ENCODE measurements at places on chromosomes 3 and 15.

- DNase-seq, result no peak
Observed at GRCh38 chr15:36589971-36590370, 10.5 kb downstream of the CDIN1 start.

GRCh38 chr3:63192248-63192647 lies 85.9 kb upstream of the SYNPR start:
- no peak for DNase-seq

DNA sequence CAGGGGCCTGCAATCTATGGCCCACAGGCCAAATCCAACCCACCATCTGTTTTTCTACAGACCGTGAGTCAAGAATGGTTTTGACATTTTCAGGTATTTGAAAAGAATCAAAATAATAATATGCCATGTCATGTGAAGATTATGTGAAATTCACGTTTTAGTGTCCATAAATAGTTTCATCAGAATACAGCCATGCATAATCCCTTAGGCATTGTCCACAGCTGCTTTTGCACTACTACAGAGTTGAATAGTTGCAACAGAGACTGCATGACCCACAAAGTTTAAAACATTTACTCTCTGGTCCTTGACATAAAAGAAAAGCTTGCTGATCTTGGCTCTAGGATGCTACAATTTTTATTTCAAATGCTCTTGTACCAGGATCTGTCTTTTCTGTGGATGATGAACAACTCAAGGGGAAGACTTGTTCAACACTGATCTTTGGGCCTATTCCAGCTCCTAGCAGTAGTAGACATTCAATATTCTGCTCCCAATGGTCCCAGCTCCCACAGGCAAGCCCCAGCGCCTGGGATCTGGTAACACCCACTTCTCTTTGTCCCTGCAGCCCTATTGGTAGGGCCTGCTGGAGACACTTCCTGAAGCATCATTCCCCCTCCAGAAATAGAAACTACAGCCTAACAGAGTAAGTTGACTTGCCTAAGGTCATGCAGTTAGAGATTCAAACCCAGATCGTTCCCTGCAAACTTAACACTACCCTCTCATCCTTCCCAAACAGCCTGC lies 76.9 kb downstream of the MRPL46 start:
- DNase-seq, result no peak

DNA sequence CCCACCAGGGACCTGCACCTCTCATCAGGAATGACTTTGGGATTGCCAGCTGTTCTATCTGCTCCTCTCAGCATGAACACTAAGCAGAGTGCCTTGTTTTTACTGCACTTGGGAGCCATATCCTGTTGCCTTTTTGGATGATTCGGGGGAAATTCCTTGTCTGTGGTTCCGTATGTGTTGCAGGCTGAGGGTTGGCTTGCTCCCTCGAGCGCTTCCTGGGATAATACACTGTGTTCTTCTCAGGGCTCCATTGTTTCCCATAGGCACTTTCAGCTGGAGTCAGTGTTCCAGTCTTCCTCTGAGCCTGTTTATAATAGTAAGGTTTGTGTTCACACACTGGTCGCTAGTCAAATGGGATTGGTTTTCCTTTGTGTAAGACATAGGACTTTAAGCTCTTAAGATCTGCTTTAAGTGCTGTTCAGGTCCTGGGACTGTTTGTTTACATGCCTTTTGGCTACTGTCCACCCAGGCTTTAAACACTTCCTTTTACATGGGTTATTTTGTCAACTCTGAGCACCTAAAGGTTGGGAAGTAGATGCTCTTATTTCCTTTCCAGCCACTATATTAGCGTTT lies 23.4 kb downstream of the BOC start:
- DNase-seq, result no peak

DNA sequence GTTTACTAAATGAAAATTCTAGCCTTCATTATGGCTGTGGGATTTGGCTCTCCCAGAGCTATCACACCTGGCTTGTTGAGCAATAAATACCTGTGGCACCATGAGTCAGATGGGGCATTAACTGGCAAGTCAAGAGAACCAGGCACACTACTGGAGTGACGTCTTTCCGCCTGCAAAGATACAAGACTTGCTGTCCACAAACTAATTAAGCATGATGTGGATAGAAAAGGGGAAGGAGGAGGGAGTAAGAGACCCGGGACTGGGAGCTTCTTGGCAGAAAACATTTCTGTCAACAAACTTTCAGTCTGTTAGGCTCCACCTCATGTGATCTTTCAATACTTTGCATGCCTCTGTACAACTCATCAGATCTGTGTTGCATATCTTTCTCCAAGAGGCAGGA lies 56.5 kb downstream of the CLDN1 start:
- DNase-seq, result no peak

DNA sequence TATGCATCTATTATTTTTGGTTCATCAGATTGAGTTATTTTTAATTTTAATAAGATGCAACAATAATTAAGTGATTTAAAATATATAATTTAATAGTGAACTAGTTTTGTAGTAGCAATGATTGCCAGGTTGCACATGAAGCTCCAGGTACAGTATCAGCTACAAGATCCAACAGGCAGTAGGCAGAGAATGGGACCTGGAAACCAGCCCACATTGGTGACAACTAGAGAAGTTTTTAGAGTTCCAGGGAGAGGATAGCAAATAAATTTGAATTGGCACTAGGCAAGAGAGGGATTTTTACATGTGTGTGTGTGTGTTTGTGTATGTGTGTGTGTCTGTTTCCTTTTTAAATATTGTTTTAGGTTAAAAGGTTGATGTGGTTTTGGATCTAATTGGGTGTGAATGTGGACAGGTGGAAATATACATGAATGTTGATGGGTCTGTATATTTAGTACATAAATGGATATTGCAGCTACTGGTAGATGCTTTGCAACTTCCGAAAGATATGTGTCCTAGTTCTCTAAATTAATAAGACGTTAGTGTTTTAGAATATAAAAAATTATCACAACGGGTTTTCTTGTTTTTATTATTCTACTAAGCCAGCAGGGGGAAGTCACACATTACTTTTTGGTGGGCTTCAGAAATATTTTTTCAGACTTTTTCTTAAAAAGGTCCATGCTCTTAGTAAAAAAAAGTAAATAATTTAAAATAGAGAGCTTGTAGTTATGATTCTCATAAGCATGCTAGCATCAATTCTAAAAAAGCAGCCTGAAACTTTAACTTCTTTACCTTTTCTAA lies 110.1 kb upstream of the GBE1 start:
- no peak for DNase-seq

DNA sequence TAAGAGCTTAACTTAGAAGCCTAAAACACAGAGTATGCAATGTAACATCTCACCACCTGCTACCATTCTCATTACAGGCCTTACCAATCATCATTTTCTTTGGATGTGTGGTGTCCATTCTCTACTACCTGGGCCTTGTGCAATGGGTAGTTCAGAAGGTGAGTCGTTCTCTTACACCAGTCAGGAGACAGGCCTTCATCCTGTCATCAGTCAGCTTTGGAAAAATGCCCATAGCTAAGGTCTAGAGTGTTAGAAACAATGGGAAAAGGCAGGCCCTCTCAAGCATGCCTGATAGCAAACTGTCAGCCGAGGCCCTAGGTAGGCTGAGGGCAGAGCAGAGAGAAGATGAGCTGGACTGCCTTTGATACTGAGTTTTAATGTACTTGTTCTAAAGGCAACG lies 13.5 kb downstream of the SLC28A2 start:
- DNase-seq, result no peak

DNA sequence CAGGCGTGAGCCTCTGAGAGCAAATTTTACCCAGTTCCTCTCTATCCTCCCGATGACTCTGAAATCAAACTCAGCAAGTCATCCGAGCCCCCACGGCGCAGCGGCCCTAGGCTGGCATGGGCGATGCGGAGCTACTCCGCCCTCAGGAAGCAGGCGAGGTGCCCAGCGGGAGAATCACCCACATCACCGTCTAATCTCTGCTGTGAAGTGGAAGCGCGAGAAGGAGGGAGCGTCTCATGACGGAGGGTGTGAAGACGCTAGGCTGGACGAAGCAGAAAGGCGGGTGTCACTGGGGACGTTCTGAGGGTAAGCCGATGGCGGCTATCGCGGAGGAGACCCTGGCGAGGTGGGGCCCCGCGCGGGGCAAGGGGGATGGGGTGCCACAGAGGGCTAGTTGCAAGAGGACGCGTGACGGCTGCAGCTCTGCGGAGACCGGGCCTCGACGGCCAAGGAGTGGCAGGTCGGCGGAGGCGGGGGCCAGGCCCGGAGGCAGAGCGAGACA lies 9.1 kb upstream of the GNAI2 start:
- no peak for DNase-seq

DNA sequence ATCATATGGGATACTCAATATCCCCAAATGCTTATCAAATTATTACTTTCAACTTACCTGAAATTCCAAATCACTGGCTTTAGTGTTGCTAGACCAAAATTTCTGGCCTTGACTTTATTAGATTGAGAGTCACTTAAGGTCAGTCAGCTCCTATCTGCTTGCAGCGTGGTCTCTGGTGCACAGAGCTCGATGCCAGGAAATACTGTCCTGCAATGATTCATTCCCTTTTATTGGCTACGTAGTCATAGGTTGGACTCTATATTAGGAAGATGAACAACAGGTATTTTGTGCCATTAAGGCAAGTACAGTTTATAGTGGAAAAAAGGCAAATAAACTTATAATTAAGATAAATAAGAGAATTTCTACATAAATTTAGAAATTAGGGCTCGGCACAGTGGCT lies 378.6 kb upstream of the MCTP2 start:
- no peak for DNase-seq

DNA sequence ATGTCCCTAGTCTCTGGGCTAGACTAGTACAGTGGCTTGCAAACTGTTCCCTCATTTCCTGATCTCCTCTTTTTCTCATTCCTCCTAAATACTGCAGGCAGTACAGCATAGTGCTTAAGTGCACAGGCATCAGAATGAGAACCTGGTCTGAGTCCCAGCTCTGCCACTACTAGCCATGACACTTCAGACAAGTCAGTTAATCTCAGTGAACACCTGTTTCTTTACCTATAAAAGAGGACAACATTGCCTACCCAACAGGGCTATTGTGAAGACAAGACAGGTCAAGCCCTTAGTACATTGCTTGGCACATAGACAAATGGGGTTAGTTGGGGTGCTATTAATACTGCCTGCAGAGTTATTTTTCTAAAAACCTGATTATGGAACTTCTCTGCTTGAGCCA lies 113.3 kb downstream of the RYR3 start:
- DNase-seq, result no peak

DNA sequence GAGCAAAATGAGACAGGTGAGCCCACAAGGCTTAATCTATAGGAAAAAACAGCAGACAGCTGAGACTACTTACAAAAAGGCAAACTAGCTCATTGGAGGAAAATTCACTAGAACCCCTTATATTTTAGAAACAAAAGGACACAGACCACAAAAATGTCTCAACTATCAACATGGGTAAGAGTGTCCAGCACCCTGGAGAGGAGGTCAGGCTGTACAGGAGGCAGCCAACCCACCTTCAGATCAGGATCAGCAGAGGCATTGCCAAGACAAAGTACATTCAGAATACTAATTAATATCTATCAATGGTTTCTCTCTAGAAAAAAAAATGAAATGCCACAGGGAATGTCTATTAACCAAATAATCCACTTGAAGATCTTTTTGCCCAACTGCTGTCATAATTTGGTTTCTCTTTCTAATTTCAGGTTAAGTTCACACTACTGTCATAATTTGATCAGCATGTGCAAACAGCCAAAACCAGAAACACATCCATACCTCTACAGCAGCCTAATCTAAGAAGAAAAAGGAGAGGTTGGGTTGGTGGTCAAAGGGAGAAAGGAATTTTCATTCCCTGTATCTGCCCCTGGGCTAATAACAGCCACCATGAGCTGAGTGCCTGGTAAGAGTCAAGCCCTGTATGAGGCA lies 26.0 kb upstream of the THBS1 start:
- no peak for DNase-seq

DNA sequence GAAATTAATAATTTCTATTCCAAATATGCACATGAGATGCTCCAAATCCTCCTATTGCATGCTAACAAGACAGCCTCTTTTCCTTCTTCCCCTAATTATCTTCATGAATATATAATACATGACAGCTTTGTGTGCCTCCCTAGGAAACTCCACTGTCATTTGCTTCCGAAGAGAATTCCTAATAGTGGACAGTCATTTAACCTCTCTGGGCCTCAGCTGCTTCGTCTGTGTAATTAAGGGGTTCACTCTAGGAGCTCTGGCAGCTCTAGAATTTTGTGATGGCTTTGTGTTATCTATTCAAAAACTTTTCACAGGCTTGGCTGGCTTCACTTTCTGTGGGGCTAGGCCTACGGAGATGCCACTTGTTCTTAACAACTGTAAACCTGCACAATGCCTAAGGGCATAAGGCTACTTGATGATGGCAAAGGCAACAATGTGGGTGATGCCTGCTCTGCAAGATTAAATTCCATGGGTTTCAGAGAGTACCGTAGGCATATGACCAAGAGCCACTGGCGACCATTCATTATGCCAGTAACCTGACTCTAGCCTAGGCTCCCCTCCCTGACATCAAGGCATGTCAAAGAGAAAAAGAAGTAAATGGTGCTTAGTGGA lies 333.8 kb upstream of the UMPS start:
- DNase-seq, result no peak

DNA sequence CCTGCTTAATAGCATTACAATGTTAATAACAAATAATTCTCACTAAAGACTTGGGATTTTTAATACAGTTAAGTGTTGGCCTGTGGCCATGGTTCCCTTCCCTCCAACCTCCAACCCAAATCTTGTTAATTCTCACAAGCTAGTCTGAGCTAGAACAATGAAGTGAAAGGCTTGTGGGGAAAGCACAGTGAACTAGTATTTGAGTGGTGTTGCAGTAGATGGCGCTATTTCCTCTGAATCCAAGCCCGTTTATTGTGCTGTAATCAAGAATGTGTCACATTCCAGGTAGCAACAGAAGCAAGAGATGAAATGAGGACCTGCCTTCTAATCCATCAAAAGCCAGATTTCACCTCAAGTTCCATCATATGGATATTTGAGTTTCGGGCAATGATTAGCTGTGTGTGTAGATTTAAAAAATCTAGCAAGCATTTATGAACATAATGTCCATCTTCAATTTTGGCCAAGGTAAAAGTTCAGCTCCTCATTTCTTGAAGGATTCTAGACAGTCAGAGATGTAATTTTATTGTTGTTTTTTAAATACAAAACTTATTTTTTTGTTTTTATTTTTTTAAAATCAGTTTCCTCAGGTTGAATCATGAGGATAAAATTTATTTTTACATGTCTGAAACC lies 160.7 kb downstream of the SQOR start:
- no peak for DNase-seq

GRCh38 chr3:80043226-80043625 lies 275.4 kb upstream of the ROBO1 start:
- DNase-seq, result no peak

GRCh38 chr3:77535116-77535515 lies 495.2 kb downstream of the ROBO2 start:
- DNase-seq, result no peak

GRCh38 chr3:124157748-124158147 lies 165.8 kb upstream of the ROPN1 start:
- DNase-seq, result no peak

GRCh38 chr3:105606016-105606415 lies 239.3 kb downstream of the ALCAM start:
- no peak for DNase-seq

DNA sequence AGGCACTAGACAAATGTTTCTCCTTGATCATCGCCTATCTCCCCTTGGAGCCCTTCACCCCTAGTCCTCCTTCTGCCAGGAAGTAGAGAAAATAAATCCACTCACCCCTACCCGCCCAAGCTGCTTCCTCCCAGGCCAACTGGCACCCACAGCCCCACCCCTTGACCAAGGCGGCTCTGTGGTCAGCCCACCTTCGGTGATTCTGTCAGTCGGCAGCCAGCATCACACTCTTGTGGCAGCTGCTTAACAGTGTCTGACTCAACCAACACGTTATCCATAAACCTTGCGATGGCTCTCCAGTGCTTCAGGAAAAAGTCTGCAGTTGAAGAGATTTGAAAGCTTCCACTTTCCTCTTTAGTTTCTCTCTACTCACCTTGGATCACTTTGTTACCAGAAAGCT lies 7.6 kb downstream of the SHF start:
- no peak for DNase-seq

All from activated T-cell treated with anti-CD3 and anti-CD28 coated beads, Interleukin-2, amount 50 U/mL, for 1 hour (primary cell).